GDM1 (cell line): ENCODE measurements at places on chromosomes 4 and X.

DNA sequence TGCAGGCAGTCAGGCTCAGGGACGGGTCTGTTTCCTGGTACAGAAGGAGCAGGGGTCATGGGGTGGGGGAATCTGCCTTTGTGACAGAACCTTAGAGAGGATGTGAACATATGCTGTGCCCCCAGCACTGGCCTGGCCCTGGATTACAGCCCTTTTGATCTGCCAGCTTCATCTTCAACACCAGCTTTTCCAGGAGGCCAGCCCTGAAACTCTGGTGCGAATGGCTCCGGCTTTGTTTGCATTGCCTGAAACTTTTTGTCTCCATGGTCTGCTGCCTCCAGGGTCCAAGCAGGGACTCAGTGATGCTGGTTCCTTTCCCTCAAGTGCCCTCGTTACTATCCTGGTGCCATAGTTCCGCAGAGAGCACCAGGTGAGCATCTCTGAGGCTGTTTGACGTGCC, 2.1 kb downstream of the CNGA2 start:
- DNase-seq = no peak

GRCh38 chr4:52618795-52619590, 40.1 kb downstream of the USP46 start:
- DNase-seq = no peak

DNA sequence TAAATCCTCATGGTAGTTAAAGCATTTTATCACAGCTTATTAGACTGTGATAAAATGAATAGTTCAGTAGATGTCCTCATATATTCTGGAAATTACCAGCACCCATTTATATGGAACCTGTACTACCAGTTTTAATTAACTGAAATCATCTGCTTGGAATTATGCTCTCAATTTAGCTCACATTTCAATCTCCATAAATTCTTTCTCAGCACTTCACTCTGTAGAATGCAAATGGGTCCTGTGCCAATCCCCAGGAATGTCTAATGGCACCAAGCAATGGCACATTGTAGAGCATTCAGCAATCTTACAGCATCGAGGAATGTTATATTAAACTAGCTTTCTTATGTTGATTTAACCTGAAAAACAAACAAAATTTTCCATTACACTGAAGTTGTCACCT, 355.1 kb downstream of the PDHA2 start:
- DNase-seq = no peak

DNA sequence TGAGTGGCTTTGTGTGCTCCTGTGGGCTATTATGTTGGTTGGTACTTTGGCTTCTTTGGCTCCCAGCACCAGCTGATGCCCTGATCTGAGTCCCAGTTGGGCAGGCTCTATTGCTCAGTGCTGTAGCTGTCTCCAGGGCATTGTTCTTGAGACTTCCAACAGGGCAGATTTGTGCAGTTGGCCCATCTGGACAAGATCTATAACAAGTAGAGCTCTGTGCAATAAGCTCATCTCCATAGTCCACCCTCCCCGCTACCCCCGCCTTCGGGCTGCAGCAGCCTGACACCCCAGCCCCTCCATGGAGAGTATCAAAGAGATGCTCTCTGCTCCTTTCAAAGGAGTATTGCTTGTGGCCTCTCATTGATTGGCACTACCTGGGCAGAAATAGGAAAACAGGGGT, 5.8 kb upstream of the TMEM31 start:
- DNase-seq = no peak

- no peak for DNase-seq
Measured at GRCh38 chrX:71994601-71995000, 84.0 kb downstream of the NHSL2 start.

- no peak for DNase-seq
Measured at GRCh38 chr4:22324422-22324821, 191.4 kb downstream of the ADGRA3 start.

GRCh38 chrX:133444196-133444595, 28.9 kb upstream of the GPC4 start:
- DNase-seq = no peak

- no peak for DNase-seq
Measured at GRCh38 chrX:82816001-82816400, 692.1 kb upstream of the POU3F4 start.

DNA sequence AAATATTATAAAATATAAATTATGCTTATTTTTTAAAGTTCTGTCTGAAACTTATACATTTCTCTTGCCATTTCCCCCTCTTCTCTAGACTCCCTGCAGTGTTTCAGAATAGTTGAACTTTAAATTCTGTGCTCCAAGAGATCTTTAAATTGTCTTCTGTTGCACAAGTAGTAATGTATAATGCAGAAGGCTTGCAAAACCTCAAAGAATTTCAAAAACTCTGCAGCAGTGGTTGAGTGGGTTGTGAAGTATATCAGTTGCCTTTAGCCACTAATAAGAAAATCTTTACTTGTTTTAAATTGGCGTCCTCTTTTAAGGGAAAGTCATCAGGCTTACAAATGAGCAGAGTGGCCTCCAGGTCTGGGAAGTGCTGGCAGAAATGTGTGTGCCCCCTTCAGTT, 1153.3 kb upstream of the PABPC4L start:
- no peak for DNase-seq

GRCh38 chr4:112156112-112156511, 10.9 kb downstream of the FAM241A start:
- no peak for DNase-seq

DNA sequence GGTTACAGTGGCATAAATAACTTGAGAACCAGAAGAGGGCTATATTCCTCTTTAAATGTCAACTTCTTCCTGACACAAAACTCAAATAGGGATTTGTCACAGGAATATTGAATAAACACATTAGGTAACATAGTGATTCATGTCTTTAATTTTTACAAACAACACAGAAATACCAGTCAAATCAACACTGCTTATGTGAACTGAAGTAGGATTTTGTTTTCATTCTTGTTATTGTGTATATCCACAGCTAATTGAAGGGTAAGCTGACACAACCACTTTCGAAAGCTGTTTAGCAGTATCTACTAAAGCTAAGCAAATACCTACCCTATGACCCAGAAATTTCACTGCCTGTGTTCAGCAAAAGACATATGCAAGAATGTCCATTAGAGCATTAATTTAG, 120.4 kb upstream of the EOLA2 start:
- no peak for DNase-seq

DNA sequence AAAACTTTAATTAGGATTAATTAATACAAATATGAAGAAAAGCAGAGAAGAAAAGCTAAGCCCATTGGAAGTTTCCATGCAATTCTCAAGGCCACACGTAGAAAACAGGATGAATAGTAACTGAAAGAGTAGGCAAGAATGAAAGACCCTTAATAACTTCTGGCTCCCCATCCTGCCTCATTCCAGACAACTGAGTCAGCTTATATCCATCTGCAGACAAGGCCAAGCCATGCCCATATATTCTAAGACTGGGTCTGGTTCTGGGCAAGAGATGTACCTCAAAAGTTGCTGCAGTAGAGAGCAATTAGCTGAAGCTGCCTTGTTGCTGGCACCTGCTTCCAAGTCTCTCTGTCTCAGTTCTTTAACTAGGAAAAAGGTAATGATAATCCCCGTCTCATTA, 244.1 kb downstream of the GPC3 start:
- DNase-seq = no peak

GRCh38 chrX:71998836-71999509, 88.3 kb downstream of the NHSL2 start:
- no peak for DNase-seq

DNA sequence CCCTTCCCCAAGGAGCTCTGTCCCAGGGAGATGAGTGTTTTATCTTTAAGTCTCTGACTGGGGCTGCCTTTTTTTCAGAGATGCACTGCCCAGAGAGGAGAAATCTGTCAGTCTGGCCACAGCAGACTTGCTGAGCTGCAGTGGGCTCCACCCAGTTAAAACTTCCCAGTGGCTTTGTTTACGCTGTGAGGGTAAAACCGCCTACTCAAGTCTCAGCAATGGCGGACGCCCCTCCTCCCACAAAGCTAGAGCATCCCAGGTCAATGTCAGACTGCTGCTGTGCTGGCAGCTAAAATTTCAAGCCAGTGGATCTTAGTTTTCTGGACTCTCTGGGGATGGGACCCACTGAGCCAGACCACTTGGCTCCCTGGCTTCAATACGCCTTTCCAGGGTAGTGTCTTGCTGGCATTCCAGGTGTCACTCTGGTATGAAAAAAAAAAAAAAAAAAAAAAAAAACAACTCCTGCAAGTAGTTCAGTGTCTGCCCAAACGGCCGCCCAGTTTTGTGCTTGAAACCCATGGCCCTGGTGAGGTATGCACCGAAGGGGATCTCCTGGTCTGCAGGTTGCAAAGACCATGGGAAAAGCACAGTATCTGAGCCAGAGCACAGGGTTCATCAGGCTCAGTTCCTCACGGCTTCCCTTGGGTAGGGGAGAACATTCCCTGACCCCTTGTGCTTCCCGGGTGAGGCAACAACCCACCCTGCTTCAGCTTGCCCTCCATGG, 1616.1 kb upstream of the ADGRL3 start:
- no peak for DNase-seq

- DNase-seq = no peak
Measured at GRCh38 chrX:37894725-37895124, 47.4 kb upstream of the DYNLT3 start.

DNA sequence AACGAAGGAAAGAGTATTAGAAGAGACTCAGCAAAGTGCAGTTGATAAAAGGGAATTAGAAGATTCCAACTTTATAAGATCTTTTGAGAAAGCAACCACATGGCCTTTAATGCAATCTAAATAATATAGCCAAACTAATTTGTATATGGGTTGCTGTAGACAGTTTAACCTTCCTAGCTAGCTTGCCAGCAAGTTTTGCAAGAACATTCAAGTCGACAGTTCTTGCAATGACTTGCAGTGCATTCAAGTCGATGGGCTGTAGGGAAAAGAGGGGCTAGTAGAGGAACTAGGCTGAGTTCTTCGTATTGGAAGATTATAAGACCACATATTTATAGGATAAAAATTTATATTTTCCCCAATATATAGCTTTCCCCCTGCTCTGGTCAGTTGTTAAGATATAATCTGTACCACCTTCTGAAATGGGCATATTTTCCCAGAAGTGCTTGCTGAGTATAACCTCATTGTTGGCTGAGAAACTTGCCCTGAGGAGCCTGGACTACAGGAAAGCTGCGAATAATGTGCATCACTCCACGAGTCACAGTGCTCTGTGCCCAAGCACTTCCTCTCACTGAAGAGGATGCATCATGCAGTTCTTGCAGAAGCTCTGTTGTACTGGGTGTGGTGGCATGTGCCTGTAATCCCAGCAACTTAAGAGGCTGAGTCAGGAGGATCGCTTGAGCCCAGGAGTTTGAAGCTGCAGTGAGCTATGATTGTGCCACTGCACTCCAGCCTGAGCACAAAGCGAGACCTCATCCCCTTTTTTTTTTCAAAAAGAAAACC, 56.7 kb downstream of the DOCK11 start:
- no peak for DNase-seq

- no peak for DNase-seq
Measured at GRCh38 chr4:145566086-145566708, 53.0 kb upstream of the MMAA start.

DNA sequence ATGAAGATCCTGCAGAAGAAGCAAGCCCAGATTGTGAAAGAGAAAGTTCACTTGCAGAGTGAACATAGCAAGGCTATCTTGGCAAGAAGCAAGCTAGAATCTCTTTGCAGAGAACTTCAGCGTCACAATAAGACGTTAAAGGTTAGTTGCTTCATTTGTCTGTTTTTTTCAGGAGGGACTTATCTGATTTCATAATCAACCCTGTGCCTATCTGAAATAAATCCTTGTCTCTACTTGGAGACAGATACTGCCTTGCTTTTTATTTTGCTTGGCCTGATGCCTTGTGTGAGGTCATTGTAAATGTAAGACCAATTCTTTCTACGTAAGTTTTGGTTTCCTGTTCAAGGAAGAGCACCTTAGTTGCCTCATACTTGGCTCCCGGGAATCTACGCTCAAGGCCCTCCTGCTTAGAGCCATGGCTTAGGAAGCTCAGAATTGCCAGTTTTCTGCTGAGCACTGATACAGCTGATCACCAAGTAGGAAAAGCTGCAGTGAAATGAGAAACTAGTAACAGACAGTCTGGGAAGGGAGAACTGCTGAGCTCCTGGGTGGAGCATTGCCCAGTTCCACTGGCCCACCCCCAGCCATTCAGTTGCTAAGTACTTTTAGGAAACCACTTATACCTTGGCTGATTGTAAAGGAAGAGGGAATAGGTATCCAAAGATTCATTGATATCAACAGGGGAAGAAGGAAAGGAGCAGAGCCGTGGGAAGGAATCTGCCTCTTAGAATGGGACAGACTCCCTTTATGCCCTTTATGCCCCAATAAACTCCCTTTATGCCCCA, 41.8 kb downstream of the RBBP7 start:
- DNase-seq = no peak

DNA sequence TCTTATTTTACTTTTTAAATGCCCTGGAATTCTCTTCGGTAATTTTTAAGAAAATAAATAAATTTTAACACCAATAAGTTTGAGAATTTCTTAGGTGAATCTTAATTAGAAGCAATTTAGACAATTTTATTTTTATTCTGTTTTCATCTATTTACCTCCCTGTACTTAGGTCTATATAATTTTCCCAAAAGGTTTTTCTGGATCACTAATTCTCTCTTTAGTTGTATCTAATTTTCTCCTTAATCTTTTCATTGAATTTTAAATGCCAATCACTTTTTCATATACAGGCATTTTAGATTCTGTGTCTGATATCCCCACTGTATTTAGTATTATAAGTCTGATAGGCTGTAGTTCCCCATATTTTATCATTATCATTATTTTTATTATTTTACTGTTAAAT, 845.3 kb downstream of the TRIML1 start:
- no peak for DNase-seq

GRCh38 chr4:62450740-62451139, 1250.6 kb downstream of the ADGRL3 start:
- no peak for DNase-seq

- no peak for DNase-seq
Measured at GRCh38 chrX:10859353-10859752, 239.0 kb upstream of the MID1 start.

- DNase-seq = no peak
Measured at GRCh38 chr4:156946516-156947424, 24.8 kb downstream of the PDGFC start.

- no peak for DNase-seq
Measured at GRCh38 chr4:62533573-62533972, 1333.4 kb downstream of the ADGRL3 start.

DNA sequence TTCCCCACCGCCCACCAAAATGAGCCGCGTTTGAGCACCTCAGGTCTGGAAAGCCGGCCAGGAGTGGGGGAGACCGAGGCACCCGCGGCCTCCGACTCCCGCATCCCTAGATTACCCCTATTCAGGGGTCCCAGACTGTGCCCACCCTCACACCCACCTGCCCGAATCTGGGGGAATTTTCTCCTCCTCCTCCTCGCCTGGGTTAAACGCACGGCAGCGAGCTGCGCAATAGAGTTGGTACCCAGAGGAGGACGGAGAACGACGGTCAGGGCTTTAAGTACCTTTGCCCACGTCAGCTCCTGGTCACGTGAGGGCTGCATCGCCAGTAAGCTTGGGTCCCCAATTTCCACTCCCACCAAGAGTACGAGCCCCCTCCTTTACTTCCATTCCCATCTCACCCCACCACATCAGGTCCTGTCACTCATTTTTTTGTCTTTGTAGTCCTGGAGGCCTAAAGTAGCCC, at the start of gene ARMCX2:
TSS of gene ARMCX2 (minus strand) at position 250 of the 463 bp plus-strand sequence. CDS start 2,262 bp downstream, outside the sequence.
- no peak for DNase-seq

GRCh38 chr4:156243015-156243414, 289.3 kb upstream of the CTSO start:
- no peak for DNase-seq

GRCh38 chr4:41525129-41525528, 12.8 kb upstream of the LIMCH1 start:
- no peak for DNase-seq
